ENCODE measurements at places on chromosomes 7 and 10.

GRCh38 chr7:4707217-4707741, 25.2 kb downstream of the FOXK1 start:
- DNase-seq, result no peak

- no peak for DNase-seq
Measured at GRCh38 chr10:129953119-129954051, 10.7 kb downstream of the EBF3 start.

GRCh38 chr10:108629834-108630233, 1293.5 kb downstream of the XPNPEP1 start:
- no peak for DNase-seq

- no peak for DNase-seq
Measured at GRCh38 chr10:105161767-105162166, 520.7 kb downstream of the SORCS3 start.

GRCh38 chr7:123945938-123946337, 20.9 kb downstream of the SPAM1 start:
- DNase-seq, result no peak

GRCh38 chr10:15865304-15865703, 5.0 kb upstream of the MINDY3 start:
- DNase-seq, result no peak

DNA sequence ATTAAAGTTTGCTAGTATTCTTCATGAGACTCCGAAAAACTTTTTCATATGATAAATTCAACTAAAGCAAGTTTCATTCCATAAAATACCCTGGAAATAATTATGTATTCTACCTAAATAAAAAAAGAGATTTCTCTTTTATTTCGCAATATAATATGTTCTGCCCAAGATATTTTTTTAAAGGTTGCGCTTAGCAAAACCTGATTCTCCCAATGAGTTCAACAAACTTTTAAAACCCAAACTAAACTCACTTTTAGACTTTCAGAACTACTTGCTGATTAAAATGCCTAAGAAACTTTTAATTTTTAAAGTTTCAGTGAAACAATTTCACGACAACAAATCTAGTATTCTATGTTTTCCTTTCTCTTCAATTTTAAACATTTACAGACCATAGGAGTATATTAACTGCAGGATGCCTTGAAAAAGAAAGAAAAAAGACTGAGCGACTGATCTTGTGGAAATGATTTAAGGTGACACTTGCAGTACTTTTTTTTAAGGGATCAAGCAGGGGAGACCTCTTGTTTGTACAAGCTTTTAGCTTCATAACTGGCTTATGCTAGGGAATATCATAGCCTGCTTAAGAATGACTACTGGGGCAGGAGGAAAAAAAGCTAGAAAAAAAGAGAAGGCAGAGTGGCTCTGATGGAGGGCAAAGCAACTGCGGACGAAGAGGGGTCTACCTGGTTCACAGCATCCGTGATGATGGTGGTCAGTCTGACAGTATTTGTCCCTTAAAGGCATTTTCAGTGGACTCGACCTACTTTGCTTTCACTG, 1.5 kb downstream of the ZNF800 start:
- DNase-seq, result no peak

DNA sequence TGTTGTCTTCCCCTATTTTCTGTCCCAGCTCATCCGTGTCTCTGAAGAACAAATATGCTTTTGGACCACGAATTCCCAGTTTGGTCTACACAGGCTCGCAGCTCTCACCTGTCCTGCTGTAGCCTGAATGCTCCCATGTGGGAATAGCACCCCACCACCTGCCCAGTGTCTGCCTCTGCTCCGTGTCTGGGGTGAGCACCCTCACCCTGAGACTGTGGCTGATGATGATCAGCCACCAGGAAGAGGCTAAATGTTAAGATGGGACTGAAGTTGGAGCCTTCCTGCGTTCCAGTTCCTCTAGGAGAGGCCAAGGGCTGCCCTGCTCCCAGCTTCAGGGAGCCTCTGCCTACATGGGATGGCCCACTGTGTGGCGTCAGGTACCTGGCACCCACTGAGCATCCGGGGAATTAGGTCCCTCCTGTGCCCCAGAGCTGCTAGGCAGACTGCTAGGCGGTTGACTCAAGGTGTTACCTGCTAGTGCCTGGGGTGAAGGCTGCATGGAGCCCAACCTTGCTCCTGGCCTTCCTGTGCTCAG, 3.7 kb downstream of the PGAM2 start:
- no peak for DNase-seq

DNA sequence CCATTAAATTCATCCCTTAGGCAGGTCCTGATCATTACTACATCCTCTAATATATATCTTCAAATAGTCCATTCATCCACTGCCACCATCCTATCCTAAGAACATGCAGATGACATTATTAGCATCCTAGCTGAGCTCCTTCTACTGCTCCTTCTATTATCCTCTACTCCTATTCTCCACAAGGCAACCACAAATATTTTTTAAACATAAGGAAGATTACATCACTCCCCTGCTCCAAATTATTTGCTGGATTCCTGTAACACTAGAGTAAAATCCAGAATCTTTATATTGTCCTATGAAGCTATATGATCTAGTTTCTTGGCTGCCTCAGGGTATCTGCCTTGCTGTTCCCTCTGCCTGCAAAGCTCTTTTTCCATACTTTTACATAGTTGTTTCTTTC, 176.3 kb upstream of the SLC26A5 start:
- no peak for DNase-seq

GRCh38 chr7:75813781-75814236, at the start of gene CCL24:
TSS of gene CCL24 (minus strand) at chr7:75813806. CDS start at chr7:75813715, 91 bp downstream.
- DNase-seq, result no peak

- no peak for DNase-seq
Measured at GRCh38 chr7:80187279-80187678, 52.6 kb downstream of the GNAI1 start.

DNA sequence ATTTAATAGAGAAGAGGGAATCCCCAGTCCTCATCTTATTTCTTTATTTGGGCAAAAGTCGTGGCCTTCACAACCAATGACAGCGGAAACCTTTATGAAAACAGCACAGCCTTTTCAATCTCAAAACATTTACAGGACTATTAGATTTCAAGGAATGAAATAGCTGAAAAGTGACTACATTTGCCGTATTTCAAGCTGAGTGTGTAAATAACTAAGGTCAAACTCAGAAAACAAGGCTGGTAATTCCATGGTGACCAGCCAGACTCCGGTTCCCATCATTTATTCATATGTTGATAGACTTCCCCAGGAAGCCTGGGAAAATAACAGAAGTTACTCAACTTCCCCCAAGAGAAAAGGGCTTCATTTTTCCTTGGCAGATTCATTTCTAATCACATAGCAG, 457.3 kb upstream of the NFE2L3 start:
- DNase-seq, result no peak

- DNase-seq, result no peak
Measured at GRCh38 chr7:29337546-29338116, 143.1 kb downstream of the CHN2 start.

DNA sequence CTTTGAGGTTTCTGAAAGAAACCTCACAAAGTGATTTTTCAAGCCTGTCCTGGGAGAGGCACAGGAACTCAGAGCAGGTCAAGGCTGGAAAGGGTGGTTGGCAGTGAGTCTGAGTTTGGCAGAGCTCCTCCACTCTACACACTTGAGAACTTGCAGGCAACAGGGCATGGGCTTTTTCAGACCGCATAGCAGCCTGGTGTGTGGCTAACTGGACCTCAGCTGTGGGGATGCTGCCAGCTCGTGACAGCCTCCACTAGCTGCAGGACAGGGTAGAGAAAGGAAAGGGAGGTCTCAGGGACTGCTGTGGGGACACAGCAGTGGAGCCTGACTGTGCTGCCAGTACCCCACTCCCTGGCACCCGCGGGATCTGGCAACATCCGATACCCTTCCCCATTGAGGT, 2.6 kb downstream of the CDHR1 start:
- no peak for DNase-seq

DNA sequence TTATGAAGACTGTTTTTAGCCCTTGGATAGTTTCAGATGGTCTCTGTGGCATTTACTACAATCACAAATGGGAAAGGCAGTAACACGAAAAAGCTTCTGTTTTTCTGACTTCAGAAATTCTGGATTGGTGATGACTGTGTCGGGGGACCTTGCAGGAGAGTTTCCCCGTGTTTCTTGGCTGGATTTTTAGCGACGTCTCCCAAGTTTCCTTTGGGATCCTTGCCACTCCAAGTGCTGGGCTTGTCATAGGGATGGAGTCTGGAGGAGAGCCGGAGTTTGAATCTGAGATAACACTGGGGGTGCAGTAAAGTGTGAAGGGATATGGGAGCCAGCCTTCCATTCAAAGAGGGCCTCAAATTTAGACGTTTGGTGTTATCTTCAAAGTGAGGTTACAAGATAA, 179.0 kb downstream of the SNX10 start:
- DNase-seq, result no peak

Data from stimulated activated CD8-positive, alpha-beta memory T cell treated with anti-CD3 and anti-CD28 coated beads, Interleukin-7, amount 100 ng/mL, for 48 hours (primary cell).